IMR-90 (cell line): ENCODE measurements at places on chromosomes 13 and 19.
A peak's percentile ranks its signal among the peaks of the same experiment; 100 is the strongest.

DNA sequence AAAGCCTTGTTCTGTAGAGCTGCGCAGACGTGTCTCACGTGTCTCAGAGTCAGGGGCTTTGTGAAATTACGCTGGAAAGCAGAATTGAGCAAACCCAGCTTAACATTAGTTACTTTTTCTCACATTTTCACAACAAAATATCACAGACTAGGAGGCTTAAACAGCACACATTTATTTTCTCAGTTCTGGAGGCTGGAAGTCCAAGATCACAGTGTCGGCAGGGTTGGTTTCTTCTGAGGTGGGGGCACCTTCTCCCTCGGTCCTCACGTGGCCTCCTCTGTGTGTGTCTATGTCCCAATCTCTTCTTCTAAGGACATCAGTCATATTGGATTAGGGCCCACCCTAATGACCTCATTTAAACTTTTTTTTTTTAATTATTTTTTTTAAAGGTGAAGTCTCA, 4.7 kb upstream of the EIF3G start:
- no peak for DNase-seq

DNA sequence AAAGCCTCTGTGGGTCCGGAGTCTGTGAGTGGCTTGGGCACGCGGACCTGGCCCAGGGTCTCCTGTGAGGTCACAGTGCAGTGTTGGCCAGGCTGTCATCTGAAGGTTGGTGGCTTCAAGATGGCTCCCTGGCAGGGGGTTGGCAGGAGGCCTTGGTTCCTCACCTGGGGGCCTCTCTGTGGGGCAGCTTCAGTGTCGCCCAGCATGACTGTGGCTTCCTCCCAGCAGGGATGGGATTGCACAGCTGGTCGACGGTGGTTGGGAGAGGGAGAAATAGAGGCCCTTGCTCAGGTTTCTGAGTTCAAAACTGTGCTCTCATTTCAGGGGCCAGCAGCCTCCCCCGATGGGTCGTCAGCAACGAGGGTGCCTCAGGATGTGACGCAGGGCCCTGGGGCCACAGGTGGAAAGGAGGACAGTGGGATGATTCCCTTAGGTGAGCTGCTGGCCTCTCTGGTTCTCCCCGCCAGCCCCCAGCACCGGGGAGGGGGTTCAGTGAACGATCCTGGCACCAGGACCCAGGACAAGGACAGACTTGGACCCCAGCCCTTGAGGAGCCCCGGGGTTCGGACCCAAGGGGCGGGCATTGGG, 17.2 kb downstream of the ZNF444 start:
- no peak for DNase-seq

DNA sequence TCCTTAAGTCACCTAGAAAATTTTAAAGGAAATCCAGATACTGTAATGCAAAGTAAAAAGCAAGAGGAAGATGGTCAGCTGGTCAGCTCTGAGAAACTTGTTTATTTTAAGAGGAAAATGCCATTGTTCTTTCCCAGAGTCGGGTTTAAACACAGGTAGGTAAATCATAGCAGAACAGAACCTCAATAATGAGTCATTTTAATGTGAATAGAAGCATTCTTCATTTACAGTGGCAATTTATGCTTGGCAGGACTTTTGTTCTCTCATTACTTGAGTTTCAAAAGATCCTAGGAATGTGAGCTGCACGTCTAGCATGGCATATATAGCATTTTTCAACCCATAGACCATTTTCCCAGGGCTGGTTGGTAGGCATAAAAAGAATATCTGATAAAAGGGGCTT, 132.3 kb downstream of the LIG4 start:
- DNase-seq = no peak

DNA sequence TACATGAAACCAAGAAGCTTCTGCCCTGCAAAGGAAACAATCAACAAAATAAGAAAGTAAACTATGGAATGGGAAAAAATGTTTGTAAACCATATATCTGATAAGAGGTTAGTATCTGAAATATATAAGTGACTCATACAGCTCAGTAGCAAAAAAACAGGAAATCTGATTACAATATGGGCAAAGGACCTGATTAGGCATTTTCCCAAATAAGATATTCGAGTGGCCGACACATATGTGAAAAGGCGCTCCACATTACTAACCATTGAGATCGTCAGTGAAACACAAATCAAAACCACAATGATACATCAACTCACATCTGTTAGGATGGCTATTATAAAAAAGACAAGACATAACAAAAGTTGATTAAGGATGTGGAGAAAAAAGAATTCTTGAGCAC, 2818.6 kb upstream of the PCDH20 start:
- peak; percentile 65 for DNase-seq

DNA sequence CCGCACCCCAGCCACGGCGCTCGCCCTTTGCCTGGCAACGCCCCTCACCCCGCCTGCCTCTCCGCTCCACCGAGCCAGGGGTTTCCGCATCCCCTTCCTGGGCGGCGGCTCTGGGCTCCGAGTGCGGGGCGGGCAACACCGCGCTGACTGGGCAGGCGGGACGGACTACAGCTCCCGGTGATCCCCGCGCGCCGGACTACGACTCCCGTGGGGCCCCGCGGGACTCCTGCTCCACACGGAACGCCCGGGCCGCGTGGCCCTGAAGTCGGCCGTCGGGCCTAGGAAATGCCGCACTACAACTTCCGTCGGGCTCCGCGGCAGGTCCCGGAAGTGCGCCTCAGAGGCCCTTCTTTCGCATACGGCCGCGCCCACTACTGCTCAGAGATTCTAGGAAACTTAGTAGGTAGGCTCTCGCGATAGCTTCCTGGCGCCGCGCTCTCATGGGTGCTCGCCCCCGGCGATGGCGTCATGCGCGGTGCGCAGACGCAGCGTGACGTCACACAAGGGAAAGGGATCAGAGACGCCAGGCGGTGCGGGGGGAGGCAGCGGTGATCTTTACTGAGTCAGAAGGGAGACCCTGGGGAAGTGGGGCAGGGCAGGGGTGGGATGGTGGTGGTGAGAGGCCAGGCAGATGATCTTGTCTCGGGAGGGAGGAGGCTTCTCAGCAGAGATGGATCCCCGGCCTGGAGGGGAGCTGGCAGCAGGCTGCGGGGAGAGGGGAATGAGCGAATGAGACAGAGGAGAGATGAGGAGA, at the start of gene JOSD2:
JOSD2 (minus strand) TSS at position 123 of the 754 bp plus-strand sequence. CDS start 760 bp downstream, outside the sequence.
- peak; percentile 99 for DNase-seq
